ENCODE measurements at places on chromosomes 7 and 10.

- peak; percentile 91 for DNase-seq
These were observed at the start of gene VPS26A for GRCh38 chr10:69123747-69124562. VPS26A (plus strand) TSS chr10:69124178; CDS start chr10:69124278, 100 bp downstream.

GRCh38 chr7:52009181-52009580 lies 692.6 kb upstream of the COBL start:
- DNase-seq = no peak

DNA sequence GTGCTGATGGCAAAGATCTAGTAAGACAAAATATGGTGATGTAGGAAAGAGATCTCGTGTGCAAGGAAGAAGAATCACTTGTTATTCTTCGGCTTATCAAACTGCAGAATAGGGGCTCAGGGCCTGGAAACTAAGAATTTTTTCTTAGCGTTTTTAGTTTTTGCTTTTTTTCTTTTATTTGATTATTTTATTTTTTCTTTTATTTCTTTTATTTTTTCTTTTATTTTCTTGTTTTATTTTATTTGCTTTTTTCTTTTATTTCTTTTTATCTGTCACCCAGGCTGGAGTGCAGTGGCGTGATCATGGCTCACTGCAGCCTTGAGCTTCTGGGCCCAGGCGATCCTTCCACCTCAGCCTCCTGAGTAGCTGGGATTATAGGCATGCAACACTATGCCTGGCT lies 70.0 kb downstream of the ATRNL1 start:
- no peak for DNase-seq

- no peak for DNase-seq
These were observed 59.4 kb upstream of the ZPBP start for GRCh38 chr7:50152486-50152885.

DNA sequence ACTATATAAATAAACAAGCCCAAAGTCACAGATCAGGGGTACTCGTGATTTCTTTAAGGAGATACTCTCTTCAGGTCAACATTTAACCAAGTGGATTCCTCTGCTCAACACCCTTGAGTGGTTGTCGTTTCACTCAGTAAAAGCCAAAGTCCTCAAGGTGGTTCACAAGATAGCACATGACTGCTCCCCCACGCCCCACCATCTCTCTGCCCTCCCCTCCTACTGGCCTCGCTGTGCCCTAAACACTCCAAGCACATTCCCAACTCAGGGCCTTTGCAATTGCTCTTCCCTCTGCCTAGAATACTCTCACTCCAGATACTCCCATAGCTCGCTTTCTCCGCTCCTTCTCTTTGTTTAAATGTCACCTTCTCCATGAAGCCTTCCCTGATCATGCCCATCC lies 72.1 kb upstream of the FHIP2A start:
- no peak for DNase-seq

DNA sequence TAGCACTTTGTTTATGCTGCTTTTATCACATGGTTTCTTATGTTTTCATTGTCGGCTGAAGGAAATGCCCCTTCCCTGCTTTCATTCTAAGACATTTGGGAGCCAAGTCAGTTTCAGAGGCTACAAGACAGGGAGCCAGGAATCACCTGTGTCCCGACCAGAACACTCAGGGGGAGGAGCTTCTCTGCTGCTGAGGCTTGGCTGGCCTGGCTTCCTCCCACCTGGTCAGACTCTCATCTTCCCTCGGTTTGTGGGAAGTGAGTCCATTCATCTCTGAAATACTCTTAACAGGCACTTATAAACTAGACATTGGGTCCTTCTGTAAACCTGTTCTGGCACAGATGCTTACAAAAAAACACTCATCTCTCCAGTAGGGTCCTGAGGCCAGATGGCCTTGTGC lies 19.6 kb upstream of the GOLGA7B start:
- DNase-seq = no peak

DNA sequence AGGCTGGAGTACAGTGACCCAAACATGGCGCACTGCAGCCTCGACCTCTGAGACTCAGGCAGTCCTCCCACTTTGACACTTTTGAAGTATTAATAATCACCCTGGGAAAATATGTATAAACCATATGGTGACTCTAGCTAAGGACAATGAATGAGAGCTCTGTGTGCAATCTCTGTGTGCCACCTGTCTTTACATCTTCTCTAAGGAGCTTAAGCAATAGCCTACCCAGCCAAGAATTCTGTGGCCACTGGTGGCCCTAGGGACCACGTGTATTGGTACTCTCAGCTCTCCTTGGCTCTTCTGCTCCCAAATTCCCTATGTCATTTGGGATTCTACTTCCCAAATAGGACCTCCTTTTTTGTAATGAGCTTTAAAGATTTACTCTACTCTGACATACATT lies 23.7 kb downstream of the FGF8 start:
- no peak for DNase-seq

GRCh38 chr7:3960050-3960763 lies 659.2 kb downstream of the SDK1 start:
- DNase-seq = no peak

DNA sequence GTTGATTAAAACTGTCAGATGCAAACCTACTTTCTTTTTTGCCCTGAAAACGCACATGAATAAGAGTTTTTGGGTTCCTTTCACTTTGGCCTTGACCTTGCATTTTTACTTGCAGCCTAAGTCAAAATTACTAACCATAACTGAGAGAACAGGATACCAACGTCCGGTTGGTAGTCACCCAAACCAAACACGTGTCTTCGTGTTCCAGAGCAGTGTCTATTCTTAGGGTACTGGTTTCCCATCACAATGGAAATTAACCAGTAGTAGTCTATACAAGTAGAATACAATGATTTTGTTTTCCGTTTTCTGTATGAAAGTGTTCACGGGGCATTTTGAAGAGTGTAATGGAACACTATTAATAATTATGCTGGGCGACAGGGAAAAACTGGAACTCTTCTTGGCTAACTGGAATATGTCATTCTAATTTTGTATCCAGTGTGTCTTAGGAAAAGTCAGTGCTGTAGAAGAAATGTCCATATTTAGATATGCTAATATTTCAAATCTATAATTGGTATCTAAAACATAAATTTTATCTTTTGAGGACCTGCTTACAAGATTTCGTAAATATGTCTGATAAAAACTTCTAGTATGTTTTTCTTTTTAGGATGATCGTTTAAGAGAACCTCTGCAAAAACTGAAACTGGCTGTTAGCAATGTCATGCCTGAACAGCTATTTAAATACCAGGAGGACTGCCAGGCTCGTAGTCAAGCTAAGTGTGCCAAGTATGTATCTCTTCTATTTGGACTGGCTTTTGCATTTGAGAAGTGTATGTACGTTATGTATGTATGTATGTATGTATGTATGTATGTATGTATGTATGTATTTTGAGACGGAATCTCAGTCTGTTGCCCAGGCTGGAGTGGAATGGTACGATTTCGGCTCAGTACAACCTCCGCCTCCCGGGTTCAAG lies 40.9 kb downstream of the UBN2 start:
- no peak for DNase-seq

- DNase-seq = no peak
These were observed 167.5 kb upstream of the NAMPT start for GRCh38 chr7:106452031-106452851.

DNA sequence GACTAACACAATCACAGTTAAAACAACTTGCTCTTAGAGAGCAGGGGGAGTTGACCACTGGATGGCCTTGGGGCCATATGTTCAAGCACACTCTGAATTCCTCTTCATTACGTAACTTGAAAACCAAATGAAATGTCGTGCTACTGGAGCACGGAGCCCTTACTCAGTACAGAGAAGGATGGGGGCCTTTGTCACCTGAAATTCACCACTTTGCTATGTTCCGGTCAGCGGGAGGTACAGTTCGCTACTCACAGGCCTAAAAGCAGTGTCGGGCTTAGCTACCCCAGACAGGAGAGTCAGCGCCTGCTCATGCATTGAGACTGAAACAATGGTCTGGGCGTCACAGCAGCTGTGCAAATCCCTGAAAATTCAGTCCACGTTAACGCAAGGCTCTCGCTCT lies 39.6 kb downstream of the GLI3 start:
- peak; percentile 87 for DNase-seq

All from non-pigmented ciliary epithelial cell (primary cell).